ENCODE measurements at places on chromosomes 1 and 21. TPM values are rescaled to one million over a fixed set of nuclear protein-coding genes. Genes with fewer than 3 reads are reported as not detected.

Gene PADI2
- 0.43 TPM for total RNA-seq

Gene PTTG1IP
- total RNA-seq = 201 TPM

Gene CEP85
- total RNA-seq = 13.0 TPM

DNA sequence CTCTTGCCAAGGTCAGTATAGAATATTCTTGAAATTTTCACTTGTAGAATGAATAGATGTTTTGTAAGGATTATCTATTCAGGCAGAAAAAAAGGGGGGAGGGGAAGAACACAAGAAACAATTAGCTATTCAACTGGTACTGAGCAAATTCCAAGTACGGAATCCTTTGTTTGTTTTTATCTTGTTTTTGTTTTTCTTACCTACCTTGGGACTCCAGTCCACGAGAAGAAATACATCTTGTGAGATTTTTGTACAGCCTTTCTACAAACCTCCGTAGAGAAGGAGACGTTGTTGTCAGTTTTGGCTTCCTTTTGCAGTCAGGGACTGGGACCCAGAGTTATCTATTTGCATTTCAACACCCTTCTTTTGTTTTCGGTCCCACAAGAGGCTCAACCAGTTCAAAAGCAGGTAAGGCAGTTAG lies 36.0 kb downstream of the ZNF281 start:
- no peak for DNase-seq

DNA sequence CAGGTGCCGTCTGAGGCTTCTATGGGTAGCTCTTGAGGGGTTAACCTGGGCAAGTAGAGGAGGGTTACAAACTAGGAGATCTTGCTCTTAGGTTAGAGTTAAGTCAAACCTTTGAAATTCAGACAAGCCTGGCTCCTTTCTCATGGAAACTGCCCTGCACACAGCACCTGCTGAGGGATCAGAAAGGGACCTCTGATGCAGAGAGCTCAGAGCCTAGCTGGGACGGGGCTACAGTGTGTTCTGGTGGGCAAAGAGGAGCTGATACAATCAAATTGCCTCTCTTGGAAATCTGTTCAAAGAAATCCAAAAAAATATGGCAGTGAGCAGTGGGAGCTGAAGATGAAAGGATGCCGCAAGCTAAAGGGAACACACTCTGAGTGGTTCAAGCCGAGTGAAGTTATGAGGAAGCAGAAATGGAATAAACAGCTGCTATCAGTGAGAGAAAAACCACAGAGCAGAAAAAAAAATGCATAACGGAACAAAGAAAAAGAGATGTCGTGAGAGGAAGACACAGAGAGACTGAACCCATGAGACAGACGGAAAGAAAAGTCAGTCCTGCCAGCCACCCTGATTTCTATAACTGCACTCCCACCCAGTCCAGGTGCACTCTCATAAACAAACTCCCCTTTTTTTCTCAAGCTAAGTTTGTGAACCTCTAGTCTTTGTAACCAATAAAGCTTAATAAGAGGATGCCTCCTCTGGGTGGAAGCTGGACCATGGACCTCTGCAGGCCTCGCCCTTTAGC lies 26.6 kb downstream of the PAFAH2 start:
- DNase-seq = no peak

- DNase-seq = no peak
These were observed 31.1 kb upstream of the FMOD start for GRCh38 chr1:203382026-203382425.

- DNase-seq = no peak
These were observed 59.3 kb downstream of the WDR4 start for GRCh38 chr21:42819861-42820615.

DNA sequence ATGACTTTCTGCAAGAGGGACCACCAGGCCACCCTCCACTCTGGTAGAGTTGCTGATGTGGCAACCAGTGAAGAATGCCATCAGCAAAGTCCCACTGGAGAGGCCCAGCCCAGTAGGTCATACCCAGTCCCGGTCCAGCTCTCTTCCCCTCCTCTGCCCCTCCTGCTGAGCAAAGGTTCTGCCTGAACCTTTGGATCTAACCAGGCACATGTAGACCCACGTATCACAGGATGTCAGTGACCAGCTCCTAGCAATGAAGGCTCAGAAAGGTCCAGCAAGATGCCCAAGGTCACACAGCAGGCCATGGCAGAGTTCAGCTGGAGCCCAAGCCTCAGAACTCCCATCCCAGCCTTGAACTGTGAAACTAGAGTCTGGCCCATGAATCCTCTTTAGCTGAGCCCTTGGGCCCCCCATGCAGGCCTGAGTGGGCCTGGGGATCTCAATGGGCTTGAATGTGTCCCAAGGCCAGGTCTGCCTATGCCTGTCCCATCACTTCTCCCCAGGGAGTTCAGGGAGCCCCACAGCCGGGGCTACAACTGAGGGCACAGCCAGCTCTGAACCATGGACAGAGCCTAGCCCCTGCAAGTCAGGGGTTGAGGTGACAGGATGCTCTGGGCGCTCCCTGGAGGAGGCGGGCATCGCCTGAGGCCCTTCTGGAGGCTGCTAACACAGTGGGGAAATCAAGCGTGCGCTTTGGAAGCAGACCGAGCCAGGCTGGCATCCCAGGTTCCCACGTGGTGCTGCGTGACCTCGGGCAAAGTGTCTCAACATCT lies 21.4 kb upstream of the PADI1 start:
- DNase-seq = no peak

- DNase-seq = no peak
These were observed 22.2 kb downstream of the EPB41 start for GRCh38 chr1:28936528-28936927.

- DNase-seq = no peak
These were observed 3.5 kb upstream of the TRIT1 start for GRCh38 chr1:39886757-39887231.

DNA sequence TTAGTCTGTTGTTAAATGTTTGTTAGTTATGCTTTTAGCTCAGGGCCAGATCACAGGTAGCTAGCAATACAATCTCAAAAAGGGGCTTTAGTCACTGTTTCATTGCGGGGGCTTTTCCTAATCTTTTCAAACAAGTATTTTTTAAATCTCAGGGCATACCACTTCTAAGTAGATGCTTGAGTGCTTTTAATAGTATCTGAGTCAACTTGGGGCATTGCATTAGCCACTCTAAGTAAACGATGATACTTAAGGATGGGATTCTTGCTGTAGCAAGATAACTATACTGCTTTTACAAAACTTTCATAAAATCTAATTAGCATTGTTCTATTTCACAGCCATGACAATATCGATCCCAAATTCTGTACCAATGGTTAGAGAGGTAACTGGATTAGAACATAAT lies 11.6 kb downstream of the CDC42BPA start:
- no peak for DNase-seq

GRCh38 chr1:209291715-209292114 lies 291.8 kb upstream of the CAMK1G start:
- DNase-seq = peak; percentile 1

Measured in fibroblast of villous mesenchyme (primary cell).